ENCODE measurements at places on chromosomes 12 and 14.

DNA sequence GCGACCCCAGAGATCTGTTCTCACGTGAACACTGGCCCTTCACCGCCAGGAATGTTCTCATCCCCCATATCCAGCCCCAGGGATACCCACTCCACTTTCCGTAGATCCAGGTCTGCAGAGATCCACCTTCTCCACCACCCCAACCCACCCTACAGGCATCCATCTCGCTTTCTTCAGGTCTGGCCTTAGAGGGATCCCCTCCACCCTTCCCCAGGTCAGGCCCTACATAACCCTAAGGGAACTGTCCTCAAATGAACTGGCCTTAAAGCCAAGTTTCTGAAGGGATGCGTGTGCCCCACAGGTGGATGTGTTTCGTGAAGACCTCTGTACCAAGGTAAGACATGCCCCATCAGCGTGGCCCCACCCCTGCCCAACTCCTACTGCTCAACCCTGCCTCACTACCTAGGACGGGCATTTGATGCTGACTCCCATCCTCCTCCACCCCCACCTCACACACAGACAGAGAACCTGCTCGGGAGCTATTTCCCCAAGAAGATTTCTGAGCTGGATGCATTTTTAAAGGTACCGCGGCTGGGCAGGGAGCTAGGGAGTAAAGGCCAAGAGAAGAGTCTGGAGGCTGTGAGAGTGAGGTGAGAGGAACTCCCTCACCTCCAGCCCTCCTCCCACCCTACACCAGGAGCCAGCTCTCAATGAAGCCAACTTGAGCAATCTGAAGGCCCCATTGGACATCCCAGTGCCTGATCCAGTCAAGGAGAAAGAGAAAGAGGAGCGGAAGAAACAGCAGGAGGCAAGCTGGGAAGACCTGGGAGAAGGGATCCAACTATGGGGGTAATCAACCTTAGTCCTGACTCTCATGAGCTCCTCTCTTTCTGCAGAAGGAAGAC lies 912 bp downstream of the PSME1 start:
- no peak for DNase-seq

- DNase-seq, result no peak
These were observed 11.5 kb upstream of the PRKAG1 start for GRCh38 chr12:49030119-49030518.

GRCh38 chr14:100773331-100774163 lies 46.9 kb downstream of the DLK1 start:
- no peak for DNase-seq

DNA sequence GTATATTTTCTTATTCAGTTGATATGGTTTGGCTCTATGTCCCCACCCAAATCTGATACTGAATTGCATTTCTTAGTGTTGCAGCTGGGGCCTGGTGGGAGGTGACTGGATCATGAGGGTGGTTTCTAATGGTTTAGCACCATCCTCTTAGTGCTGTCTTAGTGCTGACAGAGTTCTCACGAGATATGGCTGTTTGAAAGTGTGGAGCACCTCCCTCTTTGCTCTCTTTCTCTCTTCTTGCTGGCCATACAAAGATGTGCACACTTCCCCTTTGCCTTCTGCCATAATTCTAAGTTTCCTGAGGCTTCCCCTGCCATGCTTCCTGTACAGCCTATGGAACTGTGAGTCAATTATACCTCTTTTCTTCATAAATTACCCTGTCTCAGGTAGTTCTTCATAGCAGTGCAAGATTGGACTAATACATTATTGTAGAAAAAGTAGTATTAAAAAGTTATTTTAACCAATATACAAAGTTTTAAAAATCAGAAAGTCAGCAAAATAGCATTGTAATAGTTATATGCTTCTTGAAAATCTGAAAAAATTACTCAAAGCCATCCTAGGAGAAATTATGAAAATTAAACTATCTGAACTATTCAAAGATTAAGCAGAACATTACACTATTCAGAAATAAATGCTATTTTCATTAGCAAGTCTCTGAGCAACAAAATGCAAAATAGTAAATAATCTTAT lies 84.1 kb downstream of the PPP1R12A start:
- no peak for DNase-seq

All from DMS79 treated with DMSO at 0.1 percent for 48 hours (cell line).